ENCODE measurements at places on chromosomes 5 and 9.

DNA sequence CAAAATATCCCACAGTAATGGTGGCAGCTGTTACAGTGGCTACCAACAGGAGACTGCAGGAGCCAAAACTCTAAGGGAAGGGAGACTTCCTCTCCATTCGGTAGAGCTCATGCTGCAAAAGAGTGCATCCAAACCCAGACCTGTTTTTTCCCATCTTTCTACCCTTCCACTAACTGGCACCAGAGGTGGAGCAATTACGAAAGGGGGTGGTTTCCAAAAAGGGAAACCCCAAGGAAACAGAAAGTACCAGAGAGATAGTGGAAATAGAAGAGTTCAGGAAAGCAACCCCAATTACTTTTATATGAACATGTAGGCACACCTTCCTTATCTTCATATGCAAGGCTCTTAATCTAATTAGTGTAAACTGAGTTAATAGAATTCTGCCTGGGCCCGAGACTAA, 7.3 kb upstream of the WDR41 start:
- DNase-seq: no peak

- DNase-seq: no peak
These were observed 16.7 kb upstream of the SLC25A51 start for GRCh38 chr9:37920471-37921167.

- DNase-seq: no peak
These were observed 26.1 kb downstream of the SREK1IP1 start for GRCh38 chr5:64742411-64742810.

DNA sequence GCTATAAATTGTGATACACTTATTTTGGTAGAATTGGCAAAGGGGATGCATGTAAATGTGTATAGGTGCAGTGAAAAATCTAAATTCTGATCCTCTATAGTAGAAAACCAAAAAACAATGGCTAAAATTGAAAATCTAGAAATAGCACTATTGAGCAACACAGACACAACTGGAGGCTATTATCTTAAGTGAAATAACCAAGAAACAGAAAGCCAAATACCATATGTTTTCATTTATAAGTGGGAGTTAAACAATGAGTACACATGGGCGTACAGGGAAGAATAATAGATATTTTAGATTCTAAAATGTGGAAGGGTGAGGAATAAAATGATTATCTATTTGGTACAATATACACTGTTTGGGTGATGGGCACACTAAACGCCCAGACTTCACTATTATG, 183.2 kb upstream of the TUSC1 start:
- DNase-seq: no peak

GRCh38 chr5:143205883-143206195, 197.6 kb downstream of the NR3C1 start:
- no peak for DNase-seq

- no peak for DNase-seq
These were observed 89.6 kb downstream of the KIF4B start for GRCh38 chr5:155103146-155103545.

DNA sequence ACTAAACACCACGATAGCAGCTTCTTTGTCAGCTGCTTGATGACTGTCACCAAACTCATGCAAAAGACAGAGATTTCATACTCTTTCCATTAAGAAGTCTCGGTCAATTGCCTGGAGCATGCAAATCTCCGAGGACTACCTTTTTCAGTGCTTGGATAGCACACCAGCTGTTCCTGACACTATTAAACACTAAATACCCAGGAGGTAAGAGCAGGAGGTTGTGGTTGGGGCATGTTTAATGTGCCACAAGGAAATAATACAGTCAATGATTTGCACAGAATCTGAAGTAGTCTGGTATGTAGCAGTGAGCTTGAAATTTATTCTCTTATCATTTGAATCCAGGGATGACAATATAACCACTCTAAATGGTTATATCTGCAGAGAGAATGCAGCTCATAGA, 996.2 kb downstream of the CDH12 start:
- DNase-seq: no peak

GRCh38 chr9:137814436-137814835, 63.1 kb upstream of the CACNA1B start:
- no peak for DNase-seq

DNA sequence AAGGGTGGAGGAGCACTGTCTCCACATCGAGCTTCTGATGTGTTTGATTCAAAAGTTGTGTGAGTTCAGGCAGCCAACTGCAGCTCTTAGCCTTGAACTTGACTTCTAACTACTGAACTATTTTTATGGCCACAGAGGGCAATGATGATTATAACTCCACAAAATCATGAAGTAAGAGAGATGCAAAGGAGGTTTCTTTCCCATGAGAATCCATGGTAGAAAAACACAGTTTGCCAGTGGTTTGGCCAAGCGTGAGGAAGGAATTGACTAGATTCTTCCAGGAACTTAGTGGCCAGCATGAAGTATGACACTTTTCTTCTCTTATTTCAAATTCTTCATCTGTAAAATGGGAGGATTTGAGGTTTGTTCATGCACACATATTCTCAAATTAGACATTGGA, 43.2 kb downstream of the PAPPA start:
- DNase-seq: no peak

DNA sequence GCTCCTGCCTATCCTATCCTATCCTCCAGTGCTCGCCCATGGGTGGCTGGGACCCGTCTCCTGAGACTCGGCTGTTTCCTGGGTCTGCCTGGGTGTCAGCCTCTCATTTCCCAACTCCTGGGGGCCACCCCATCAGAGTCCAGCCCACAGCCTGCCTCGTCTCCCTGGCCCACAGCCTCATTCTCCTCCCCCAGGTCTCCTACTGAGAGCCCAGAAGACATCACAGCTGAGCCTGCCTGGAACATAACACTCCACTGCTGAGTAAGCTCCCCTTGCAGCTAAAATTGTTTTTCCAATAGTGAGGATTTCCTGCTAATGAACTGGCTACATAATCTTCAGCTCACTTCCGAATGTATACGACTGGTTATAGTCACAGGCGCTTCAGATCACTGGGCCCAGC, 95.3 kb downstream of the TTLL11 start:
- no peak for DNase-seq

DNA sequence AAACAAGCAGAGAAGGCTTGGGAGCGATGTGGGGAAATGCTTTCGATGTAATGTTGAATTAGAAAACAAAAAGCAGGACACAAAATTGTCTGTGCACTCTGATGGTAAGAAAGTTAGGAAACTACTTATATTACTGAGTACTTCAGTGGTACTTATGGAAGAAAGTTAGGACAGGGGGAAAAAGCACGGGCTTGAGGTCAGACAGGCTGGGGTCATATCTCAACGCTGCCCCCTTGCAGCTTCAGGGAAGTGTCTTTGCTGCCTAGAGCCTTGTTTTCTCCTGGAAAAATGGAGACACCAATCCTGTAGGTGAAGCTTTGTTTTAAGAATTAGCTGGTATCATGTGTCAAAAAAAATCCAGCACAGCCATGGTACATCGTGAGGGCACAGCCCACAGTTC, 23.0 kb downstream of the NEURL1B start:
- no peak for DNase-seq

- DNase-seq: no peak
These were observed 7.2 kb downstream of the GAPT start for GRCh38 chr5:58498340-58498942.

GRCh38 chr5:168162464-168162863, 129.0 kb upstream of the WWC1 start:
- DNase-seq: no peak

GRCh38 chr5:173538018-173538417, 78.4 kb downstream of the BOD1 start:
- DNase-seq: no peak

GRCh38 chr5:39843767-39844166, 419.0 kb upstream of the DAB2 start:
- no peak for DNase-seq

DNA sequence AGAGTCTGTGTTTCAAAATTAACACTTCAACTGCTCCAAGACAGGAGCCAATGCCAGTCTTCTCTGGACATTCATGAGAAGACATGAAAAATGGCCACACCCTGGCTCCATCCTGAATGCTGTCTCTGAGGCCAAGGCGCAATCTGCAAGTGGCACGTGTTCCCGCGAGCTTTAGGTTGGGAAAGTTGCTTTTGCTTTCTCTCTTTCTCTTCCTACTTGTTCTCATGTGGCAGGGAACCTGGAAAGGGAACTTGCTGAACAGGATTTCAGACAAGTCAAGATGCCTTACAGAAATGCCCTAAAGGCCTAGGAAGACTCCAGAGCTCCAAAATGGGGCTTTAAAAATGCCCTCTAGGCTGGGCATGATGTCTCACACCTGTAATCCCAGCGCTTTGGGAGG, 91.9 kb upstream of the OTULINL start:
- no peak for DNase-seq

DNA sequence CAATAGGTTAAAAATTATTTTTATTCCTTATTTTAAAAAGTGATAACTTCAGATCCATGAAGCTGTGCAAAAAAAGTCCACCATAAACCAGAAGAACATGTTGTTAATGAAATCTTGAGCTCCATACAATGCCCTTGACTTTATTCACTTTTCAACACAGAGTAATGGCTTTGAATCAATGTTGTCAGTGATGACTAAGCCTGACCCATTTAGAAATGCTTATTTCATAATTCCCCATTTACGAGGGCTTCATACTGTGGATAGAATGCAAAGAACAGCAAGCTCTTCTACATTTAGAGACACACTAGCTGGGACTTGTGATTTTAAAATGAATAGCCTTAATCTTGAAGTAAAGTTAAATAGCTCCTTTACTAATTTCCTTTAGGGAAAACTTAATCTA, 25.7 kb upstream of the IL9 start:
- DNase-seq: no peak

- no peak for DNase-seq
These were observed 546.9 kb upstream of the C9orf72 start for GRCh38 chr9:28120184-28120583.

DNA sequence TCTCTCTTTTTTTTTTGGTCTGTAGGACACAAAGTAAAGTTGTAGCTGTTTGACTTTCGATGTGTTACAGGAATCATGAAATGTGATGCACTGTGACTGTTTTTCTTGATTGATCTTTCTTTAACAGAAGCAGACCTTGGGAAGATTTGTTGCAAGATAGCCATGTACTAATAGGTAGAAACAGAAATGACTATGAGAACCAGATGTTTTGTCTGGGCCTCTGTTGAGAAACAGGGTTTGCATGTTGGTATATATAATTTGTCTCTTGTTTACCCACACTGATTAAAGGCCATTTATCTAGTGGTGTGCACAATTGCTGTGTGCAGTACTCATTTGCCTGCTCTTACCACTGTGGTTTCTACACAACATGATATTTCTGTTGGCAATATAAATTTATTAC, 125.1 kb downstream of the HACD4 start:
- no peak for DNase-seq

- DNase-seq: no peak
These were observed 120.1 kb upstream of the POC5 start for GRCh38 chr5:75837258-75837841.

DNA sequence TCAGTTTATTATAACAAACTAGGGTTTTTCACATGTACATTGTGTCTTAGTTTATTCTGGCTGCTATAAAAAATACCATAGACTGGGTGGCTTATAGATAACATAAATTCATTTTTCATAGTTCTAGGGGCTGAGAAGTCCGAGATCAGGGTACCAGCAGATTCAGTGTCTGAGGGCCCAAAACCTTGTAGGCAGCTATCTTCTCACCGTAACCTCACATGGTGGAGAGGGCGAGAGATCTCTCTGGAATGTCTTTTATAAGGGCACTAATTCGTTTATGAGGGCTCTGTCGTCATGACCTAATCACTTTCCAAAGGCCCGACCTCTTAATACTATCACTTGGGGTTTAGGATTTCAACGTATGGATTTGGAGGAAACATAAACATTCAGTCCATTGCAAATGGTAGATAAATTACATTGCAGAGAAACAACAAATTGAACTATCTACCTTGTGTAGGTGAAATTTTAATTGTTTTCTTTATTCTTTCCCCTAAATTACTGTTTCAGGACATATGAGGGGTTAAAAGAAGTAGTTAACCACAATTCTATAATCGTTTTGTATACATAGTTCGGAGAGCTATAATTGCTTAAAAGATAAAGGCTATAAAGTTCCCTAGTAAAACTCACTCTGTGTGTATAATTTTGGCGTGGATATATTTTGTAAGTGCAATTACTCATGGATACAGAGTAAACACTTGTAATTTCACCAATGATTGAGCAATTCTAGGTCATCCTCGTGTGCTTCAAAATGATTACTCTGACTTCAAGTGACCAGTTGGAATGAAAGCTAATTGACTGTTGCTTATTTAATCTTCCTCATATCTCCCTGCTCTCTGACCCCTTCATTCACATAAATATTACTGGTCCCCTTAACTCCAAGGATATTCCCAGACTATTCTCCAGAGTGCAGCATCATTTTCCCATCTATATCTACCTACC, 247.5 kb upstream of the TMEM161B start:
- DNase-seq: no peak

GRCh38 chr5:93894601-93895354, 153.4 kb upstream of the POU5F2 start:
- DNase-seq: no peak

DNA sequence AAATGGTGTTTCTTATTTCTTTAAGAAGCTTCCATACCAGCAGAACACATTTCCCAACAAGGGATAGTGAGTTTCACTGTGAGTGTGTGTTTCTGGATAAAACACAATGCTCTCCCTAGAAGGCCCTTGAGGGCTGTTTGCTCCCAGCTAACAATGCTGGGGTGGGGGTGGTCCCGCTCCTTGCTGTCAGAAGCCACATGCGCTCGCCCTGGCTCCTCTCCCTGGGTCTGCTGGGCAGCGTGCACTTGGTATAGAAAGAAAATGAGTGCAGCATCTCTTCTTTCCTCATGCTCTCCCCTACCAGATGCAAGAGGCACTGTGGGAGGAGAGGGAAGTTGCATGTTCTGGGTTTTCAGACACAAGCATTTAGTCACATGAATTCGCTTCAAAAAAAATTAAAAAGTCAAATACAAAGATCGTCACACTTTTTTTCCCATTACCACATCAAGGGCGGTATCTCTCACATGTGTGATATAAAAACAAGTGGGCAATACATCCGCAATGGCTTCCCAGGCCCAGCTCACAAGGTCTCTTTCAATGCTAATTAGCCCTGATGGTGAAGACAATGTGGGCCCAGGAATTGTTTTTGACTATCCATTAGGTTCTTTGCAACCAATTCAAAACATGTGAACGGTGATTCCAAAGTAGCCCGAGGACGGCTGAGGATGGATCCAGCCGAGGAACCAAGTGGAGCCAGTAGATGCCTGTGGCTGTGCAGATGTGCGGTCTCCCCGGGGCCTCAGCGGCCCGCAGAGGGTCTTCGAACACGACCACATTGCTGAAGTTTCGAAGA, 603.6 kb downstream of the IRX1 start:
- DNase-seq: no peak

DNA sequence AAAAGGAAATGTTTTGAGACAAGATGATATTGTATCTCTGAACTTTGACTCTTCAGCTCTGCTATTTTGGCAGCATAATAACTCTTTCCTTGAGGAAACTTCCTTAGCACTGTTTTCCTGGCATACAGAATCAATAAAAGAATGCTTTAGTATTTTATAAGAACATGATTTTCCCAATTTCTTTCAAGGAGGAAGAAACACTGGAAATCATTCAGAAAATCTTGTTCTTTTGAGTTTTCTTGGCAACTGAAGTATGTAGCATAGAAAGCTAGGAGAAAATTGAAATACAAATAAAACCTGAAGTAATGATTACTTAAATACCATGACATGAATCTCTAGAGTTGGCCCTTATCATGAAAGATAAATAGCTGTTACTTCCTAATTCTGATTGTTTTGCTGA, 461.4 kb upstream of the ZNF608 start:
- no peak for DNase-seq

- DNase-seq: no peak
These were observed 242.7 kb downstream of the DEPDC1B start for GRCh38 chr5:60457233-60457632.

- no peak for DNase-seq
These were observed 203.1 kb downstream of the SAXO1 start for GRCh38 chr9:18829873-18830272.

All from cortex of kidney (tissue), 1 donor.